NCI-H1436 treated with DMSO at 0.1 percent for 48 hours (cell line): ENCODE measurements at places on chromosomes 2 and 18.

GRCh38 chr2:96267159-96267971 is 1.3 kb downstream of the CIAO1 start:
- no peak for DNase-seq

- DNase-seq, result no peak
Observed at GRCh38 chr2:216345846-216346245, 26.4 kb downstream of the MARCHF4 start.

- DNase-seq, result no peak
Observed at GRCh38 chr2:70247364-70248180, 856 bp downstream of the TIA1 start.

GRCh38 chr2:96870626-96871255 is 861 bp upstream of the SEMA4C start:
- DNase-seq, result no peak

DNA sequence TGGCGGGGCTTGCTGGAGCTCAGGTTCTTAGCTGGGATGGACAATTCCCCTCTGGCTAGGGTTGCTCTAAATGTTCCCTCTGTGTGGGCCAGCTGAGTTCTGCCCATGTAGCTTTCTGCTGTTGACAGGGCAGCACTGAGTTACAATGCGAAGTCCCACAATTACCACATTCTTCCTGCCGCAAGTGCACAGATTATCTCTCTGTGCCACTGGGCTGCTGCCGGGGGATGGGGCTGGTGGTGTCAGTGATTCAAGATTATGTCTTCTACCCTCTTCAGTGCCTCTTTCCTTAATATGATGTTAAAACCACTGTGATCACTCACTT is 708.1 kb downstream of the SLC4A3 start:
- DNase-seq, result no peak

DNA sequence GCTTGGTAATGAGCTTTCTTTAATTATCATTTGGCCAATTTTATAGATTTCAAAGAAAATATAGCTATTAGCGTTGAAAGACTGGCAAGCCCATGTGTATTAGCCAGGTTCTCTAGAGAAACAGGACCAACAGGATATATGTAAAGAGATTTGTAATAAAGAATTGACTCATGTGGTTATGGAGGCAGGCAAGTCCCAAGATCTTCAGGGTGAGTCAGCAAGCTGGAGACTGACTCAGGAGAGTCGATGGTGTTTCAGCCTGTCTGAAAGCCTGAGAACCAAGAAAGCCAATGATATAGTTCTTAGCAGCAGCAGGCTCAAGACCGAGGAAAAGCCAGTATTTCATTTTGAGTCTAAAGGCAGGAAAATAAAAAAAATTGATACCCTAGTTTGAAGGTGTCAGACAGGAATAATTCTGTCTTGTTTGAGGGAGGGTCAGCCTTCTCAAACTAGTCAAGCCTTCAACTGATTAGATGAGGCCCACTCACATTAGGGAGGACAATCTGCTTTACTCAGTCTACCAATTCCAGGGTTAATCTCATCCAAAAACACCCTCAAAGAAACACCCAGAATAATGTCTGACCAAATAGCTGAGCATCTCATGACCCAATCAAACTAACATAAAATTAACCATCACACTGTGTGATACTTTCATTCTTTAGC is 78.3 kb upstream of the CRIM1 start:
- DNase-seq, result no peak

GRCh38 chr2:70420143-70420542 is 118.3 kb upstream of the FAM136A start:
- no peak for DNase-seq

GRCh38 chr2:190069936-190070696 is 7.6 kb upstream of the MSTN start:
- DNase-seq, result peak; percentile 41

DNA sequence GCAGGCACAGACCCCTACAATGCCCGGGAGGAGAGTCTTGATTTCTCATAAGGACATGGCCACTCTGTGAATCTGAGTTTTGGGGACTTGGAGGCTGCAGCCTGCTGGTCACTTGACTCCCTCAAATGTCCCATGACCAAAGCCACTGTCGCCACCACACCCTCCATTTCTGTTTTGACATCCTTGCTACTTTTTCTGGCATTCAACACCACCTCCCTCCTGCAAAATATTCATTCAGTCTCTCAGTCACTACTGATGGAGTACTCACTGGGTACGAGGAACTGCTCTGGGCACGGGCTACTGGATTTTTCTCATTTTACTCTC is 208.6 kb upstream of the HAAO start:
- DNase-seq, result no peak

- DNase-seq, result no peak
Observed at GRCh38 chr2:39401319-39401718, 35.8 kb downstream of the MAP4K3 start.

- no peak for DNase-seq
Observed at GRCh38 chr2:26590508-26590907, 50.7 kb downstream of the CIB4 start.

GRCh38 chr2:214902286-214902685 is 92.8 kb upstream of the BARD1 start:
- DNase-seq, result peak; percentile 21

DNA sequence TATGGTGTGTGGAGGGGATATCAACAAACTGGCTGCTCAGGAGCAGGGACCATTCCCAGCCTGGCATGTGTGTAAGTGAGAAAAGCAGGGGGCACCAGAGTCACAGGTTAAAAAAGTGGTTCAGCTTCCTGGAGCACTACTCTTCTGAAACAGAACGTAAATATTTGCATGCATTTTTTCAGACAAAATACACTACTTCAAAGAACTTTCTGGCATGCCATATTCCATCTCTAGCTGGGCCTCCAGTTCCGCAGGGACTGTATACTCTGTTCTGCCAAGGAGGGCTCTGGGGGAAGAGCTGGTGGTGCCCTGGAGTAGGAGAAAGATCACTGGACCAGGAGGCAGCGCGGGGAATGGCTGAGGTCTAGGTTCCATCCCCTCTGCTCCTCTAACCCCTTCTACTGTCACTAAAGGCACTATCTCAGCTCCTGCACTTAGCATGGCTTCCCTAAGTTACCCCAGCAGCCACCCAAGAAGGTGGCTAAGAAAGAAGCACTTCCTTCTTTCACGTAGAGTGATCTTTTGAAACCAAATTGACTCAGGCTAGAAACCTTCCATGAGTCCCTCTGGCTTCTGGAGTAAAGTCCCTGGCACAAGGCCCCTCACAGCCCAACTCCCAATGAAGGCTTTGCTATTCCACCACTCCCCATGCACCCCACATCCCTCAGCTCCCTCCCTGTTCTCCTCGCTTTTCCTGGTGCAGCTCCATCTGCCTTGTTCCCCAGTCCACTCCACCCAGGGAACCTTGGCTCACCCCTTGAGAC is 57.6 kb upstream of the CABLES1 start:
- DNase-seq, result no peak

DNA sequence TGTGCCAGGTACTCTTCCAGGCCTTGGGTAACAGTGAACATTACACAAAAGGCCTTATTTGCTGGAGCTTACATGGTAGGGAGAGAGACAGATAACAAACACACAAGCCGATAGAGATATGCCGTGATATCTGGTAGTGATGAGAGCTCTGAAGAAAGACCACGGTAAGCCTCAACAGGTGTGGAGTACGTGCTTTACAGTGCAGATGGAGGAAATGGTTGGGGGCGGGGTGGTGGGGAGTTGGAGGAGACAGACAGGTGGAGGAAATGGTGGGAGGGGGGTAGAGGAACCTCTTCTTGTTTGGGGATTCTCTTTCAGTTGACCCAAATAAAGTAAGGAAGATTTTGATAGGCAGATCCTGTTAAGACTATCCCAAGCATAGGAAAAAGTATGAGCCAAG is 141.1 kb upstream of the ALPP start:
- DNase-seq, result no peak

- DNase-seq, result peak; percentile 30
Observed at GRCh38 chr2:181686576-181687185, 6.4 kb upstream of the NEUROD1 start.

- DNase-seq, result no peak
Observed at GRCh38 chr2:20496076-20496872, 49.4 kb downstream of the RHOB start.

DNA sequence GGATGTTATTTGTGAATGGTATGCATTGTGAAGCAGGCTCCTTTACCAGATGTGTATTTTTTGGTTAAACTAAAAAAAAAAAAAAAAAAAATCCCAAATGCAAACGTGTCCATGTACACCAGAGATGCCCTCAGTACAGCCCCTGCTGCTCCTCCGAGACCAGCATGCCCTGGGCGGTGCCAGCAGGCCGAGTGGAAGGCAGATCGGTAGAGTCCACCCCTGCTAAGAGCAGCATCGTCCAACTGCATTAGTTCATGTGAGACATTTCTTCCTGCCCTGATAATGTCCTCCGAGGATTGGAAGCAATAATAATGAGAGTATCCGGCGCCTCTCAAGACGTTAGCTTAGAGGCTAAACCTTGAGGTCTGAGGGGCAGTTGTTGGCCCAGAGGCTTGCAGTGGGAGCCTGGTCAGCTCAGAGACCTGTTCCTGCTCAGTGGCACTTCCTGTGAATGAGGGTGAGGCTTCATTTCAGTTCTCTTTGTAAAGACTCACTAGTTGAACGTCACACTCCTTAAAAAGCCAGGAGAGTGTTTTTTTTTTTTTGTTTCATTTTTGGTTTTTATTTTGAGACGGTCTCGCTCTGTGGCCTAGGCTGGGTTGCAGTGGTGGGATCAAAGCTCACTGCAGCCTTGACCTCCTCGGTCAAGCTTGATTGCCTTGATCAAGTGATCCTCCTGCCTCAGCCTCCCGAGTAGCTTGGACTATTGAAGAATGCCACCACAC is 5.6 kb downstream of the SLC66A3 start:
- DNase-seq, result no peak

GRCh38 chr18:23916338-23916737 is 98.2 kb upstream of the TTC39C start:
- no peak for DNase-seq

DNA sequence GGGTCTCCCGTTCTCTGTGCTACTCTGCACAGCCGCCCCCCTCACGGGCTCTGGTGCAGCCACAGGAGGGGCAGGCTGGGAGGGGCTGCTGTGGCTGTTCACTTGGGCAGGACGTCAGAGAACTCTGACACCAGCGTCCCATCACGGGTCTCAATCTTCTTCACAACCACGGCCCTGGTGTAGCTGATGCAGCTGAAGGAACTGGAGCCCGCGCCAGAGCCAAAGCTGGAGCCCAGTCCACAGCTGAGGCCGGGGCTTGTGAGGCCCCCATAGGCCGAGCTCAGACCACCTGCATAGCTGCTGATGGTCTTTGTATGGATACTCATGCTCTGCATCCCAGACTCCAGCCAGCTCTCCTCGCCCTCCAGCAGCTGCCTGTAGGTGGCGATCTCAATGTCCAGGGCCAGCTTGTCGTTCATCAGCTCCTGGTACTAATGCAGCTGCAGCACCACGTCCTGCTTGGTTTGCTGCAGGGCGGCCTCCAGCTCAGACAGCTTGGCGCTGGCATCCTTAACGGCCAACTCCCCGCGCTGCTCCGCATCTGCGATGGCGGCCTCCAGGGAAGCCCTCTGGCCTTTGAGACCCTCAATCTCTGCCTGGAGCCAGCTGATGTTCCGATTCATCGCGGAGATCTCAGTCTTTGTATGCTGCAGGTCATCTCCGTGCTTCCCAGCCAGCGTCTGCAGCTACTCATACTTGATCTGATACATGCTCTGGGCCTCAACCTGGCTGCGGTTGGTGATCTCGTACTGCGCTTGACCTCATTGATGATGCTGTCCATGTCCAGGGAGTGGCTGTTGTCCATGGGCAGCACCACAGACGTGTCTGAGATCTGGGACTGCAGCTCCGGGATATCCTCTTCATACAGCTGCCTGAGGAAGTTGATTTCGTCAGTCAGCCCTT is 7.4 kb upstream of the DUSP19 start:
- DNase-seq, result no peak

- DNase-seq, result no peak
Observed at GRCh38 chr18:79489051-79489898, 93.5 kb downstream of the NFATC1 start.

GRCh38 chr18:78430131-78430758 is 549.4 kb upstream of the SALL3 start:
- peak; percentile 15 for DNase-seq

GRCh38 chr18:59056706-59057492 is 82.8 kb upstream of the SEC11C start:
- DNase-seq, result no peak

- no peak for DNase-seq
Observed at GRCh38 chr18:79405781-79406575, 10.2 kb downstream of the NFATC1 start.

GRCh38 chr2:218485986-218486667 is 67.2 kb downstream of the VIL1 start:
- no peak for DNase-seq

- DNase-seq, result no peak
Observed at GRCh38 chr2:12797815-12798214, 81.1 kb downstream of the TRIB2 start.

- DNase-seq, result no peak
Observed at GRCh38 chr2:118255301-118255700, 167.0 kb downstream of the INSIG2 start.

DNA sequence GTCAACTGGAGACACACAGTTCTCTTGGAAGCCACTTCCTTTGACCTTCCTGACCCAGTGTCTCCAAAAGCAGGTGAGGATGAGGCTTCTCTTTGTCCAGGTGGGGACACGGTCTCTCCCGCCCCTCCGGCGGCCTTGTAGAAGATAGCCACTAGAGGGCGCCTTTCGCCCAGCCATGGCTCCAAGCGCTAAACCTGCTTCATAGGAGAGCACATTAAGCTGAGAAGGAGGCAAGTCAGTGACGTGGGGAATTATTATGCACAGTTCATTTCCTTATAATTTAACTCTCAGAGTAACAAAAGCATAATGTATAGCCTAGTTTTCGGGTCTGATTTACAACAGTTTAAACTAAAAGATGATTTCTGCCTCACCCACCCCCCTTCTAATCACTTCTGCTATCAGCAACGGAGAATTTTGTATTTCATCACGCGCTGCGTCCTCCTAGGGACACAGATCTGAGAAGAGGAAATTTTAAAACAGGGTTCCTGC is 208.7 kb downstream of the ICOS start:
- peak; percentile 19 for DNase-seq

DNA sequence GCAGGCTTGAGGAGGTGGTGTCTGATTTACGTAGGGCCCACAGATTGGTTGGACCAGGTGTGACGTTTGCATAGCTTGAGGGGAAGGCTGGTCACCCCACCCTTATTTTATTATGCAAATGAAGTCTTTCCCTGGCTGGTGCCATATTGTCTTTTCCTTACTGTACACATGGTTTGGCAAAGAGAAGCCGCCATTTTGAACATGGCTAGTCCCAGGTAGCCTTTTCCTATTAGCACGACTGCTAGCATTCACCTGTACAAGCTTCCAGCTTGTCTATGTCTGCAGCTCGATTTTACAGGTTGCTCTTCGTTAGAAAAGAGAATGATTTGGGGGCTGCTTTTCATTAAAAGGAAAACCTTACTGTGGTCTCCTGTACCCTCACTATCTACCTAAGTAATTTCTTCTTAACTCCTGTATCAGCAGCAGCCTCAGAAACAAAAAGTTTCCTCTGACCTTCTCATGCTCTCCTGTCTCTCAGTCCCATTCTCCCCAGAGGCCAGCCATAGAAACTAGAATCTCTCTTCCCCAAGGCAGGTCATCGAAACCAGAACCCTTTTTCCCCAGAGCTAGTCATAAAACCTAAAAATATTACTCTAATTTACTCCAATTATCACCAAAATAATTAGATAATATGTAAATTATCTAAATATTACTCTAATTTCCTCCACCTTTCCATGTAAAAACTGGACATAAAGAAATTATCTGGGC is 151.8 kb downstream of the B3GNT2 start:
- no peak for DNase-seq
